GM13977 (cell line): ENCODE measurements at places on chromosomes 7 and 10.

GRCh38 chr10:15787426-15787825 is 67.7 kb upstream of the ITGA8 start:
- no peak for DNase-seq

DNA sequence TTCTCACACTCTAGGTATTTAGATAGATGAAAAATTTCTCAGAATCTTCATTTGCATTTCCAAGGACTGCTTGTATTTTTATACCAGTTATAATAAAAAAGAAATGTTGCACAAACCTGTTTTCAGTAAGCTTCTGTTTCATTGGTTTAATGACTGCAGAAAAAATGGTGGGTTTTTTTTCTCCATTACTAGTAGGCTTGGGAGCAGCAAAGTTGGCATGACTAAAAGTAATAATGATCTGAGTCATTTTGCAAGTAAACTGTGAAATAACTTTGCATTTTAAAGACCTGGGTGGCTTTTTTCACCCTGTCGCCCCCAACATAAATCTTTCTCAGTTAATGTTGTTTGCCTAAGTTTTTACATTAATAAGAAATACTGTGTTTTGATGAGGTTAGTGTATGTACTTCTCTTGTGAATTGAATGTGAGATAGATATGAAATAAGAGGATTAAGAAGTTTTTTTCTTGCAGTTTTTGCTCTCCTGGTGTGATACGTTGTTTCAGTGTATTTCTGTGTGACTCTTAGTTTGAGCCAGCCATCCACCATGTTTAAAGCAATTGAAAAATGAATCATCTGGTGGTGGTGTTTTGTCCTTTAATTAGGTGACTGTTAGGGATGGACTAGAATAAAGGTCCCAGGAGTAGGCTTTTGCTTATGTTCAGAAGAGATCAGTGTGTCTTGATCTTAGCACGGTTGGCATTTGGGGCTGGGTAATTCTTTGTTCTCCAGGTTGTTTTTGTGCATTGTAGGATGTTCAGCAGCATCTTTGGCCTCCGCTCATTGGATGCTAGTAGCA is 1.8 kb downstream of the GNAI1 start:
- peak; percentile 14 for DNase-seq

DNA sequence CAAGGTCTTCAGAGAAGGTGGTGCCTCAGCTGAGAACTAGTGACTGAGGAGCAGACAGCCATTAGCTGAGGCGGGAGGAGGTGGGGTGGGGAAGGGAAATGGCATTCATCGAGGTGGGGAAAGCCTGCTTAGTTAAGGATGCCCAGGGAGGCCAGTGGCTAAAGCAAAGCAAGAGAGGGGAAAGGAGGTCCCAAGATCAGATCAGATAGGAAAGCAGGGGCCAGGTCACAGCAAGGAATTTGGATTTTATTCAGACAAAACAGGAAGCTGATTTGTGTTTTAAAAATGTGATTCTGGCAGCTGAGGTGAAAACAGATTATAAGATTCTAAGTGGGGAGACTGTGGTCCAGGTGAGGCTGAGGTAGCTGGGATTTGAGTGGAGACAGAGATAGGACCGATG is 45.8 kb downstream of the CNNM1 start:
- DNase-seq, result no peak

DNA sequence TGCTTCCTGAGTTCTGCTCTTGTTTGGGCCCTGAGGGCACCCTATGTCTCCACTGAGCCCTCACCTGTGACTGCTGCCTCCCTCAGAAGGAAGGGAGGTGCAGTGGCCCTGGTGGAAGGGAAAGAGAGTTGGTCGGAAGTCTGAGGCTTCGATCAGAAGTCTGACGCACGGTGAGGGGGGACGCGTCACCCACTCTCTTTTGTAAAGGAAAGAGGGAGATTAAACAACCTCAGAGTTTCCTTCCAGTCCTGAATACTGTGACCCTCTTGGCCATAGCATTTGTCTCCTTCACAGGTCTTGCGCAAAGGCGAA is 31.4 kb upstream of the TRIM8 start:
- DNase-seq, result no peak

- DNase-seq, result no peak
These were observed 226.1 kb downstream of the XPNPEP1 start for GRCh38 chr10:109696981-109697775.

- DNase-seq, result peak; percentile 34
These were observed 404.1 kb upstream of the MKI67 start for GRCh38 chr10:128530301-128530700.

DNA sequence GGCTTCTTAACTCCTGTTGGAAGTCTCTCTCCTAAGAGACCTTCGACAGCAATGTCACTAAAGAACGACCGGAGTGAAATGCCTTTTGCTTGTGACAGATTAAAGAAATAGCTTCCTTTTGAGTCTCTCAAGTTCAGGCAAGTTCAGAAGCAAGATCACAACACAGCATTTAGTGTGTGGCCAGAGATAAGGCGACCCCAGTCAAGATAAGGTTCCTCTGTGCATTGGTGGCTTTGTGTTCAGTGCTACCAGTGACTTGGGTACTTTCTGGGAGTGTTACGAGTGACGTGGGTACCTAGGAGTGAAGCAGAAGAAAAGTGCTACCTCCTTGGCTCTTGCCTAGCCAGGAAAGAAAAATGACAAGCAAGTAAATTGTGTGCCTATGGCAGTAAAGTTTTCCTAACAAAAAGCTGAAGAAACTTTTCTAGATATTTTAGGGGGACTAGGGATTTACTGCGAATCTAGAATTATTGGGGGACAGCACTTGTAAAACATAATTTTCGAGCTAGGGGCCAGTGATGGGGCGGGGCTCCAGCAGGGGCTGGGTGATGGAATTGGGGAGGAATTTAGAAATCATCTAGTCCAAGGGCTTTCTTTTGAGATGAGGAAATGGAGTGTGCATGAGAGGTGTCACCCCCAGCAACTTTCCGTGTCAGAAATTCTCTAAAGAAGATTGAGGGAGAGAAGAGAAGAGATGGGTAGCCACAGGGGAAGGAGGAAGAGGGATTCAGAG is 191.9 kb upstream of the LYZL2 start:
- no peak for DNase-seq

DNA sequence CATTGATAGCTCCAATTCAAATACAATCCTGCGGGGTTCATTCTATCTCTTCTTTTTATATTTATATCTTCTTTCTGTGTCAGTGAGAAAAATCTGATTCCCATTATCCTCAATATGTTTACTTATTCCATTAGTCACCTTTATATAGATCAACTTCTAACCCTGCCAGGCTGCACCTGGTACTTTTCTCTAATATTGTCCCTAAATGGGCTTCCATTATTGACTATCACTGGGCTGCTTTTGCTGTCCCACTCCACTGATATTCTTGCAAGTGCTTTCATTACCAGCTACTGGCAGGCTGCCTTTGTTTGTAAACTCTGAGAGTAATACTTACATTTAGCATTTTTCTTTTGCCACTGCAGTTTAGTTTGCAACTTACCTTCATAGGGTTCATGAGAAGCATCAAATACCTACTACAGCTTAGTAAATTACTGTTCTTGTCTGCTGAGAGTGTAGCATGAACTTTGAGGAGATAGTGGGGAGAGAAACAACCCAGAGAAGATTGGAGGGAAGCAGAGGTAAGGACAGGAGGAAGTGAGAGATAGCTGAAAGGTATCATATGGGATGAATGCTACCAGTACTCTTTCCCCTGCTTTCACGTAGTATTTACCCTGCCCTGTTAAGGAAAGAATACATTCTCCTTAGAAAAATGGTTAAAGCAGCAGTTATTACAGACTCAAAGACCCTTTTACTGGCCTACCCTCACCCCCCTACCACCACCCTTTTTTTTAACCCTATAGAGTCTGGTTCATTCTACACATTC is 119.1 kb downstream of the PHTF2 start:
- DNase-seq, result no peak

DNA sequence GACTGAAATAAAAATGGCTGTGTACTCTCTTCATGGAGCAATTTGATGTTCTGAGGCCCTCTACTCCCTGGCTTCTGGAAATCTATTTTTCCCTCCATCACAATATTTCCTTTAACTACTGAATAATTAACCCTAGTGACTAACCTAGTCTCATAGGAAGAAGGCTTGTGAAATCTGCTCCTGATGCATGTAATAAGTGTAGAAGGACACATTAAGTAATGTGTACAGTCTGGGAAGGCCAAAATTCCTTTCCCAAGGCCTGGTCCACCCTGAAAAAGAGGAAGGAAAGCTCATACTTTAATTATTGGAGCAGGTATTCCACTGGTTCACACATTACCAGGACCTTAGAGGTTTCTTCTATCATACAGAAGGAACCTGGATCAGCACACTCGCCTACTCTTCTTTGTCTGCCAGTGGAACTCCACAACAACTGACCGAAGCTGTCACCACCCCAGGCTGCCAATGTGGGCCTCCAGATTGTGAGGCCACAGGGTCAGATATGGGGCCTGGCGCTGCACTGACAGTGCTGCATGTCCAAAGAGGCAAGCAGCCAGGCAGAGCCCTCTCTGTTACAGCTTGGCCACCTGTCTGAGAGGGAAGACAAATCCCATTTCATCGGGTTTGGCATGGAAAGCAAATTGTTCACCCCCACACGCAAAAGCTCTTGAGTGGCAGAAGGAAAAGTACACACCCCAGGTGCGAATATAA is 54.4 kb upstream of the FAM133B start:
- no peak for DNase-seq

GRCh38 chr10:77601488-77601887 is 36.1 kb downstream of the KCNMA1 start:
- DNase-seq, result no peak

DNA sequence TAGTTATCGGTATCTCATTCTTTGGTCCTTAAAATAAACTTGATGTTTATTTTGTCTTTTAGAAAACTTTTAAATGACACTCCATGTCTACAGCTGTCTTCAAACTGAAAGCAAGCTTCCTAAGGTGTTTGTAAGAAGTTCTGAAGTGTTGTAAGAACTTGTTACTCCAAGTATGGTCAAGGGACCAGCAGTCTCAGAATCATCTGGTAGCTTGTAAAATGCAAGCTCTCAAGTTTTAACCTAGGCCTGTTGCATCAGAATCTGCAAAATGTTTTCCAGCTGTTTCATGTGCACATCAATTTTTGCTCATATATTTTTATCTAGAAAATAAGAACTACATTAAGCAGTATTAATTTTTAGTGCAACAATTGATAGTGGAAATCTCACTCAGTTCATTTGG is 104.1 kb downstream of the THSD7A start:
- no peak for DNase-seq

DNA sequence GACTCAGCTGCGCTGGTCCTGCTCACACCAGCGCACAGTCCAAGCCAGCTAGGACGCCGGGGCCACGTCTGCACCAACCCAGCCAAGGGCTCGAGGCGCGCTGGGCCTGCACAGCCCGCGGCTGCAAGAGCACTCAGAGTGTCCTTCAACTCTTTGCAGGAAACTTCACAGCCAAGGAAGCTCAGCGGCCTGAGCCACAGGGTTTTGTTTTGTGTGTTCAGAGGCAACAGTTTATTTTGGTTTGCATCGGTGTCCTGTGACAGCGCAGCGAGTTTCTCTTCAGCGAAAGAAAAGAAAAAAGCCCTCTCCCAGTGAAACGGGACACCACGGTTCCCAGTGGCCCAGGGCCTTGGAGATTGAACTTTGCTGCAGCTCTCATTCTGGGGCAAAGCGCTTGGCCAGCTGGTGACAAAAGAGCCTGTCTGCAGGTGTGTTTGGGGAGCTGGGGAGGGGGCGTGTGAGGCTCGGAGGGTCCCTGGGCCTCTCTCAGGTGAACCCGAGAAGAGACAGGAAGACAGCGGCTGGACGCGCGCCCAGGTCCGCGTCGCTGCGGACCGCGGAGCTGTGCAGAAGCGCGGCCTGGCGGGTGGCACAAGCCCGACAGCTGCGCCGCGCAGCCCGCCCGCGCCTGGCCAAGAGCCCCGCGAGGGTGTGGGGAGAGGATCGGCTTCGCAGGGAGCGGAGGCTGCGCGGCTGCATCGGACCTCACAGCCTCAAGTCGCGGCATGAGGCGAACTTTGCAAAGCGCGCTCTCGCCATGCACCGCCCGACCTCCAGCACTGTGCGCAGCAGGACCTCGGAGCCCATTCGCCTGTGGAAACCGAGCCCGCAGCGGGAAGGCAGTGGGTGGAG is 922 bp downstream of the CXCL12 start:
- DNase-seq, result peak; percentile 45

GRCh38 chr10:5033061-5033778 is 29.6 kb upstream of the AKR1C2 start:
- no peak for DNase-seq

- no peak for DNase-seq
These were observed 93.8 kb upstream of the MEOX2 start for GRCh38 chr7:15780271-15780670.

- DNase-seq, result no peak
These were observed 566 bp downstream of the ASNS start for GRCh38 chr7:97871659-97872024.

GRCh38 chr10:70038923-70039322 is 13.7 kb upstream of the MACROH2A2 start:
- no peak for DNase-seq

GRCh38 chr10:97149079-97149531 is 36.7 kb downstream of the SLIT1 start:
- no peak for DNase-seq

DNA sequence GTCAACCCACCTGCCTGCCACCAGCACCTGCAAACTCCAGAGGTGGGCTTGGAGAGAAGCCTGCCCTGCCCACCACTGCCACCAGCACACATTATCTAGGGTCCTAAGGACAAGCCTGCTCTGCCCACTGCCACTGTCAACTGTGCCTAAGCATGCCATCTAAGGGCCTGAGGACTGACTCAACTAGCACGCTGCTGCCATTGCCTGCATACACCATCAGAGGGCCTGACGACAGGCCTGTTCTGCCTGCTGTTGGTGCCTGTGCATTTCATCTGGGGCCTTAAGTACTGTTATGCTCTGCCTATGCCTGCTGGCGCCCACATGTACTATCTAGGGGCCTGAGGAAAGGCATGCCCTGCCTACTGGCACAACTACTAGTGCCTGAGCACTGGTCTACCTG is 27.0 kb upstream of the LRRD1 start:
- no peak for DNase-seq

- no peak for DNase-seq
These were observed 190.1 kb downstream of the MAD1L1 start for GRCh38 chr7:2042650-2043049.

DNA sequence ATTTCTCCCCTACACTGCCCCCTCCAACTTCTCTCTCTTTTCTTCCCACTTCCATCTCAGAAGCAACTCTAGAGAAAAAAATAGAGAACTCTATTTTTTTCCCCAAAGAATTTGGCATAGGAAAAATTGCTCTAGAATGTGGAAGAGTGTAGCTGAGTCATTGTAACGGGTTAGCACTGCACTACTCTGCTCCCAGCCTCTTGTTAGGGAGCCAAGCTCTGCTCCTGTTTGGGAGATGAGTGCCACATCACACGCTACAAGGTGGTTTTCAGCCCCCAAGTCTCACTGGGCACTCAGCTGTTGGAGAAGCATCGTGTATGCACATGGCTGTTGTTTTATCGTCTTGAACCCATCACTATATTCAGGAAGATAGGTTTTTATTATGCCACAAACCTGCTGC is 136.4 kb downstream of the BMPER start:
- DNase-seq, result no peak
